ENCODE measurements at places on chromosomes 6 and 20. TPM values are rescaled to one million over a fixed set of nuclear protein-coding genes. Genes with fewer than 3 reads are reported as not detected.

The PLN gene
- total RNA-seq = not detected

The PLEKHG1 gene
- 18.4 TPM for total RNA-seq

The F13A1 gene
- total RNA-seq = 4.8 TPM

The RHAG gene
- total RNA-seq = 0.51 TPM

The CDYL gene
- 36.8 TPM for total RNA-seq

The RNF182 gene
- total RNA-seq = 0.16 TPM

The SLC17A1 gene
- not detected for total RNA-seq

The GLP1R gene
- not detected for total RNA-seq

The BEND6 gene
- total RNA-seq = not detected

The TMC2 gene
- total RNA-seq = not detected

The PDE7B gene
- 0.69 TPM for total RNA-seq

The SLC17A9 gene
- 8.5 TPM for total RNA-seq

The NOX3 gene
- not detected for total RNA-seq

The TRAPPC3L gene
- not detected for total RNA-seq

The PTGIS gene
- 0.22 TPM for total RNA-seq

The ADGRF4 gene
- total RNA-seq = not detected

The UTRN gene
- total RNA-seq = 141 TPM

Data from T-cell (primary cell).